Activated naive CD4-positive, alpha-beta T cell treated with anti-CD3 and anti-CD28 coated beads, Interleukin-2, amount 10 ng/mL, durations not matched to agents 5 hours and 36 hours (primary cell): ENCODE measurements at places on chromosomes 11 and 22. TPM values are rescaled to one million over a fixed set of nuclear protein-coding genes. Genes with fewer than 3 reads are reported as not detected.

The IGLL1 gene
- total RNA-seq = not detected

The GUCY1A2 gene
- total RNA-seq = not detected

The OR51E2 gene
- not detected for total RNA-seq

The DRD4 gene
- total RNA-seq = 0.26 TPM

The C11orf86 gene
- total RNA-seq = not detected

The APOL1 gene
- total RNA-seq = 37.6 TPM

The ETS1 gene
- total RNA-seq = 608 TPM

The SLC37A4 gene
- total RNA-seq = 20.4 TPM

The AMPD3 gene
- 21.6 TPM for total RNA-seq

The ALX4 gene
- not detected for total RNA-seq

The TUB gene
- total RNA-seq = 0.03 TPM

The DCHS1 gene
- total RNA-seq = 0.36 TPM

The GLYAT gene
- total RNA-seq = not detected

The LRRC74B gene
- not detected for total RNA-seq

The RTN4RL2 gene
- 0.30 TPM for total RNA-seq

The OR51I1 gene
- not detected for total RNA-seq

The TRIM49 gene
- not detected for total RNA-seq

The MCHR1 gene
- total RNA-seq = not detected

The SLC7A4 gene
- not detected for total RNA-seq

The ZC3H12C gene
- total RNA-seq = 0.14 TPM

The ELFN2 gene
- total RNA-seq = 0.53 TPM

The C11orf68 gene
- 34.5 TPM for total RNA-seq

The BARX2 gene
- not detected for total RNA-seq

The MCAM gene
- total RNA-seq = 1.5 TPM

The SLC37A2 gene
- 0.50 TPM for total RNA-seq

The DDIAS gene
- 10.1 TPM for total RNA-seq

The NECTIN1 gene
- total RNA-seq = 0.55 TPM

The OR52B2 gene
- total RNA-seq = not detected

The MS4A6A gene
- not detected for total RNA-seq

The PHOX2A gene
- not detected for total RNA-seq

The RFPL2 gene
- 0.31 TPM for total RNA-seq

The OR51E1 gene
- not detected for total RNA-seq

The FAU gene
- 1,282 TPM for total RNA-seq

The GLYATL1 gene
- not detected for total RNA-seq

The MUC15 gene
- not detected for total RNA-seq
